GM23338 (cell line): ENCODE measurements at places on chromosomes 11 and 22. TPM values are rescaled to one million over a fixed set of nuclear protein-coding genes. Genes with fewer than 3 reads are reported as not detected.

DNA sequence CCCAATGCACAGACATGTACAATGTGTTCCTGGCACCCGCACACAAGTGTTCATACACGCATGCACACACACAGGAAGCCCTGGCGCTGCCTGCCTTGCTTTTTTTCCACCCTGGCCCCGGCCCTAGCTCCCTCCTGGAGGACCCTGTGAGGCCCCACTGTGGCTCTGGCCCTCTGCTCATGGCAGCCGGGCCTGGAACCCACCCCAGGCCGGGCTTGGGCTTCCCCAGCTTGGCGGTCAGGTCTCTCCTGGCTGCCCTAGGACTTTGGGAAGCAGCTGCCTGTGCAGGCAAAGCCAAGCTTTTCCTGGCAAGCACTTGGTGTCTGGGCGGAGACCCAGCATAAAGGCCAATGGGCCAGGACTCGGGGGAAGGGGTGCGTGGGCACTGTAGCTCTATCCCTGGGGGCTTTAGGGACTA, 30.5 kb downstream of the CD82 start:
- no peak for DNase-seq

DNA sequence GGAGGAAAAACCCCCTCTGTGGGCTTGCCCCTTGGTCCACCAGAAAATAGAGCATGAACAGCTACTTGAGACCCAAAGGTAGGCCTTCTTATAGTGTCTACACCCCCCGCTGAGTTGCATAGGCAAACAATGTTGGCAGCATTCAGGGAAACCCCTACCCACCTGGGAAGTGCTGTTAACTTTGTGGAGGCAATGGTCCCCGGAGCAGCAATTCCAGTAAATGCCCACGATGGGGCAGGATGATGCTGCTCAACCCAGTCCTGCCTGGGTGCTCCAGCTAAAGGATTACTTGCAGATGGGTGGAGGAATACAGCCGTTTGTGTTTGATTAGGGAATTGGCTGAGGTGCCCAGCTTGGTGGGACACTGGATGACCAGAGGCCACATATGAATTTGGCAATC, 381.3 kb upstream of the ANO5 start:
- DNase-seq, result peak; percentile 67

The ZNF215 gene
- 18.8 and 20.8 TPM in 2 replicates for total RNA-seq

DNA sequence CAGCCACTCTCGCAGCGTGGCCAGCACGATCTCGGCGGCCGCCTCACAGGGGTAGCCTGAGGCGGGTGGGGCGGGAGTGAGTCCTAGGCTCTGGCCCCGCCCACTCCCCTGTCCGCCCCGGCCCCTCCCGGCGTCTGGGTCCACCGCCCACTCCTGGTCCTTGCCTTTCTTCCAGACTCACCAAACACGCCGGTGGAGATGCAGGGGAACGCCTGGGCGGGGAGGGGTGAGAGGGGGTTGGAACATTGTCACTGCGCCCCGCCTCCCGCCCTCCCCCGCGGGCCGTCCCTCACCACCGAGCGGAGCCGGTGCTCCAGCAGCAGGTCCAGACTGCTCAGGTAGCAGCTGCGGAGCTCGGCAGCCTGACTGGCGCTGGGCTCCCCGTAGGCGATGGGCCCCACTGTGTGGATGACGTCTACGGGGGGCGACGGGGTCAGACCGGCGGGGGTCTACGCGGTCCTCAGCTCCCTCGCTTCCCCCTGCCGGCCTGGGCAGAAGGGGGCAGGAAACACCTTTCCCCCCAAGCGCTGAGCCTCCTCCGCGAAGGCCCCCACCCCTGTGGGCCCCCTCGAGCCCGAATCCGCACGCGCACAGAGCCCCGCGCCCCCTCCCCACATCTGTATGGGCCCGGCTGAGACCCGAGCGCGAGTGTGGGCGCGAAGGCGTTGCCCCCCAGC, 13.2 kb downstream of the OTUB1 start:
- peak; percentile 84 for DNase-seq

GRCh38 chr11:45300715-45301114, 14.6 kb upstream of the SYT13 start:
- no peak for DNase-seq

GRCh38 chr22:21064917-21065864, 19.4 kb downstream of the LRRC74B start:
- DNase-seq, result no peak

The DLG2 gene
- total RNA-seq, result 14.4 and 19.8 TPM in 2 replicates

The KIF18A gene
- 25.9 and 26.5 TPM in 2 replicates for total RNA-seq

DNA sequence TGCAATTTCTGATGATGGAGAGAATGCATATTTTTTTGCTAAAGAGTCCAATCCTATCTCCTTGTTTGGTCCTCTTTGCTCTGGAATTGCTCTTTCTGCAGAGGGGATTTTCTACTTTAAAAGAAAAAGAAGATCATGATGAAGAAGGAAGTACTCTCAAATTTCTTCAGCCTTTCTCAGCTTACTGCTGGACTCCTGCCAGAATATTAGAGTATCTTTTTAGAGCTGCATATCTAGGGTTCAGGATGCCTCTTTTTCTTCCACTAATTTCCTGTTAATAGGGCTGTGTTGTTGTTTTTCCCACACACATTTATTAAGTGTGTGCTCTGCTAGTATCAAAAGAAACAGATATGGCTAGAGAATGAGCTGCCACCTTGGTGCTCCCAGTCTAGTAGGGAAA, 18.2 kb downstream of the UBASH3B start:
- DNase-seq, result no peak

The SPA17 gene
- total RNA-seq, result 3.2 and 7.4 TPM in 2 replicates

DNA sequence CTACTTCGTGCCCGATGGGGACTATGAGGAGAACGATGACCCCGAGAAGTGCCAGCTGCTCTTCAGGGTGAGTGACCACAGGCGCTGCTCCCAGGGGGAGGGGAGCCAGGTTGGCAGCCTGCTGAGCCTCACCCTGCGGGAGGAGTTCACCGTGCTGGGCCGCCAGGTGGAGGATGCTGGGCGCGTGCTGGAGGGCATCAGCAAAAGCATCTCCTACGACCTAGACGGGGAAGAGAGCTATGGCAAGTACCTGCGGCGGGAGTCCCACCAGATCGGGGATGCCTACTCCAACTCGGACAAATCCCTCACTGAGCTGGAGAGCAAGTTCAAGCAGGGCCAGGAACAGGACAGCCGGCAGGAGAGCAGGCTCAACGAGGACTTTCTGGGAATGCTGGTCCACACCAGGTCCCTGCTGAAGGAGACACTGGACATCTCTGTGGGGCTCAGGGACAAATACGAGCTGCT, 751 bp downstream of the FIBIN start:
- DNase-seq, result peak; percentile 24

- DNase-seq, result no peak
Measured at GRCh38 chr11:14618060-14618459, 25.5 kb upstream of the PDE3B start.

DNA sequence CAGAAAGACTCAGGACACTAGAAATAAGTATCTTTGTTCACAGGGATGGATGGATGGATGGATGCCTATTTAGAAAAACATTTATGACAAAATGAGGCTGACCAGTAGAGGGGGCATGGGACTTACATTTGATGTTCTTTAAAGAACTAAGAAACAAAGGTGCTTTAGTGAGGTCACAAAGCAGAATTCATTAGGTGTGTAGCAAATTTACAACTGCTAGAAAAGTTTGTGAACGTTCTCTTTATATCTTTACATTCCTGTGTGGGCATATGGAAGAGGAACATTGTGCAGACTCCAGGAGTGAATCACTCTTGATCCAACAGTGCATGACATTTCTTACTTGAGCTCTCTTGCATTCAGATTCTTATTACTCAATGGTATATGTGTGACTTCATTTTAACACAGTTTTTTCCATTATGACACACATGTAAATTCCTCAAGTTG, 15.8 kb upstream of the SIK2 start:
- peak; percentile 87 for DNase-seq

DNA sequence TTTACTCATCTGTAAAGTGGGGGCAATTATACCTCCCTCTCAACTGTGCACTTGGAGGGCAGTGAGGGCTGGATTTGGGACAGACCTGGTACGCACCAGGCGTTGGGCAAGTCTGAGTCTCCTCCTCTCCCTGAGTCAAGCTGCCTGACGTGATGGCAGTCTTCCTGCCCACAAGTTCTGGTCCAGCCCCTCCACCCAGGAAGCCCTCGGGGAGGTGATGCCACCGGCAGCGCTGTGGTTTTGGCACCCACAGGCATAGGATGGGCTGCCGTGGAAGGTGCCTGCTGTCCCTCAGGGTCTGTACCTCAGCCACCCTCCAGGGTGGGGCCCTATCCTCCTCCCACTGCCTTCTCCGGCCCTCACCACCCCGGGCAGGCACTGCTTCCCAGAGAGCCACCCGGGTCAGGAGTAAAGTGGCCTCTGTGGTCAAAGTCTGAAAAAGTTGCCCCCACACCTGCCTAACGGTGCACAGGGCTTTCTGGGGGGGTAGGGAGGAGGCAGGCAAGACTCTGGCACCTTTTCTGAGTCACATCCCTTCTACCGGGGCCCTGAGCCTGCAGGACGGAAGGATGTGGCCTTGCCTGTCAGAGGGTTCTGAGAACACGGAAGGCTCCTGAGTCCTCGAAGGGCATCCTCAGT, 6.5 kb upstream of the APOBEC3H start:
- DNase-seq, result no peak

DNA sequence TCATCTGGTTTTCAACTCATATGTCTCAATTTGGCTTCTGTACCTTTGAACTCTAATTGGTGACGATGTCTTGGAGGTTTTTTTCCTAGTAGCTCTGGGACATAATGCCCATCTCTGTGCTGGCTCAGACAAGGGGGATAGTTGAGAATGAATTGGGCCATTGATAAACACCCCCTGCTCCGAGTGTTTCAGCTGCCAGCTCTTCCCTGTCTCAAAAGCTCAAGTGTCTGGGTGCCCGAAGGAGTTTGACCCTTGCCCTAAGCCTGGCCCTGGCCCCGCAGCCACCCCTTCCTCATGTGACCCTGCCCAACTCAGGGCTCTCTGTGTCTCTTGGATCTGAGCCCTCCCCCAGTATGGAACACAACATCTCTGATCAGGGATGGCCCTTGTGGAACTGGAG, 3.0 kb downstream of the INSC start:
- DNase-seq, result no peak

The CBLIF gene
- total RNA-seq, result not detected in 2 replicates

- DNase-seq, result peak; percentile 80
Measured at GRCh38 chr11:68798221-68798813, 43.4 kb downstream of the CPT1A start.

The OOSP4B gene
- total RNA-seq, result not detected in 2 replicates

The ART1 gene
- total RNA-seq, result not detected in 2 replicates
